Epithelial cell of prostate (primary cell): ENCODE measurements at places on chromosomes 6 and 20.

DNA sequence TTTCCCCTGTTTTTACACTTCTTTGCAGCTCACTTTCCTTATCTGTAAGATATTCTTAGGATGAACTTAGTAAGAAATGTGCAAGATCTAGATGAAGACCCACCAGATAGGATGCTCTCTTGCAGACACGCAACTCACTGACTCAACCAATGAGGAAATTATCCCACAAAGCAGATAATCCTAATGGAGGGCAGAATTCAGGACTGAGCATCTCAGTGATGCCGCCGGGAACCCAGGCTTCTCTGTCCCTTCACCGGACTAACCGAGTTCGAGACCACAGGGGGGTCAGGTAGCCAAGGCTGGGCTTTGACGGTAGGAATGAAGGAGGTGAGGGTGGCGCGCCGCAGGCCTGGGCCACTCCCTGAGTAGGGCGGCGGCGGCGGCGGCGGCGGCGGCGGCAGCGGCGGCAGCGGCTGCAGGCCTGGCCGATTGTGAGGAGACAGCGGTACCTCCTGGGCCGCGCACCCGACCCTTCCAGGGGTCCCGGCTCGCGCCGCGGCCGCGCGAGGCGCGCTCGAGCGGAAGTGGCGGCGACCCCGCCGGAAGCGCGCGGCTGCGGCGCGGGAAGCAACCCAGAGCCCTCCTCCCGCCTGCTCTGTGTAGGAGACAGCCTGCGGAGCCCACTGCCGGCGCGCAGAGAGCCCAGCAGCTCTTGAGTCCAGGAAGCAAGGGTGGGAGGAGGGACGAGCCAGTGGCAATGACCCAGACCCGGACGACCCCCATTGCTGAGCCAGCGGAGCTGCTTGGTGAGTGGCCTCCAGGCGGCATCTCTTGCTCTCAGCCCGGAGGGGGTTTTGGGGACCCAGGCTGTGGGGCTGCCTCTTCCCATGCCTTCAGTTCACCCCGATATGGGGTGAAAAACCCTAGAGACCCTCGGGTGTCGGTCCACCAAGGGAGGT is at the start of gene KHDC1:
TSS of gene KHDC1 (minus strand) at position 526 of the 899 bp plus-strand sequence. CDS start 20,679 bp downstream, outside the sequence.
- no peak for DNase-seq

- no peak for DNase-seq
Observed at GRCh38 chr6:2257363-2257762, 12.0 kb upstream of the GMDS start.

- DNase-seq = no peak
Observed at GRCh38 chr6:36249536-36249935, 20.3 kb upstream of the PNPLA1 start.

- DNase-seq = peak; percentile 73
Observed at GRCh38 chr6:35302604-35303241, 5.1 kb downstream of the DEF6 start.

DNA sequence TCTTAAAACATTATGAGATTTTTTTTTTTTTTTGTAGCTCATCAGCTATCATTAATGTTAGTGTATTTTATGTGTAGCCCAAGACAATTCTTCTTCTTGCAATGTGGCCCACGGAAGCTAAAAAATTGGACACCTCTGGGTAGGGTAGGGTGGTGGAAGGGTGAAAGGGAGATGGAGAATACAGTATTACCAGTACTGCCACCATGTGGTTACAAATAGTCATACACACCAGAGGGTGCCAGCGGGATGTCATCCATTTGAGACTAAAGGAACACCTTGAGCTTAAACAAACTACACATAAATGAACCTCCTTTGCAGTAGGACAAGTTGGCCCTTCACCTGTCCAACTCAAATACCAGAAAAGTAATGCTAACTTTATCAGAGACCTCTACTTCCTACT is 601.9 kb downstream of the HTR1B start:
- DNase-seq = no peak

- DNase-seq = no peak
Observed at GRCh38 chr6:81242624-81243023, 509.9 kb downstream of the TENT5A start.

DNA sequence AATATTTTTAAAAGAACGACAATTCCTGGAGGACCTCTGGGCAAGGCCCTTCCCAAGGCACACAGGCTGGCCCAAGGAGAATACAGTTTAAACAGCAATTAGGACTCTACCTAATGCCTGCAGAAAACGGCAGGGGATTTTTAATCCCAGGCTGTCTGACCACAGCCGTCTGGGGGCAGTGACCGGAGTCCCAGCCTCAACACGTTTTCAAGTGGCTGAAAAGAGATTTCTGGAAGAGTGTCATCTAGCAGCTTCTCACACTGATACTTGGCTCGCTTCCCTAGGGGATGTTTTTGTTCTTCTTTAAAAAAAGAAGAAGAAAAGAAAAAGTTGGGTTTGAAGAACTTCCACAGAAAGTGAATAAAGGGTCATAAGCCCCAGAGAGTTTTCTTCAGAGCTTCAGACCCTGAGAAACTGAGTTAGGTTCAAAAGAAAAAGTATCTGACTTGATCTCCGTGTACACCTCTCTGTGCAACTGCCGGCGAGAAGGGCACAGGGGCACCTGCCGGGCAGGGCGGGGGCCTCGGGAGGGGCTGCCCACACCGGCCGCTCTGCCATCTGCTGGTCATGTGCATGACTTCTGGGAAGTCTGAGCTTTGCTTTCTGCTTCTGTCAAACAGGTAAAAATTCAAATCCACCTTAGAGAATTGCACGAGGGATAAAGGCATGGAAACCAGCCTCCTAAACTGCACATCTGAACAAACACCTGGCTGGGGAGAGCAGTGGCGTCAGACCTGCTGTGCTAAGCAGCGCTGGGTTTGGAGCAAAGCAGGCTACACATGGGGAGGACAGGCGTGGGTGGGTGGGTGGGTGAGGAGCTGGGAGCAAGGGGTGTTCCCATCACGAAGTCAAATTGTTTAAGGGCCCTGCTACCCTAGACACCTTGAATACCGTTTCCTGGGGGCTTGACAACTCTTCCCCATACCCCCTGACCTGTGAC is 33.0 kb downstream of the RRBP1 start:
- no peak for DNase-seq

DNA sequence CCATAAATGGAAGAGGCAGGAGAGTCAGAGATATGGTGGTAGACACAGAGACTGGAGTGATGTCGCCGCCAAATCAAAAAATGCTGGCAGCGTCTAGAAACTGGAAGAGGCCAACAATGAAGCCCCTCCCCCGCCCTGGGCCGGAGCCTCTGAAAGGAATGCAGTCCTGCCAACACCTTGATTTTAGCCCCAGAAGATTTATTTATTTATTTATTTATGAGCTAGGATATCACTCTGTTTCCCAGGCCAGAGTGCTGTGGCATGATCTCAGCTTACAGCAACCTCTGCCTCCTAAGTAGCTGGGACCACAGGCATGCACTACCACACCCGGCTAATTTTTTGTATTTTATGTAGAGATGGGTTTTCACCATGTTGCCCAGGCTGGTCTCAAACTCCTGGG is 82.6 kb upstream of the CCDC167 start:
- DNase-seq = peak; percentile 8

DNA sequence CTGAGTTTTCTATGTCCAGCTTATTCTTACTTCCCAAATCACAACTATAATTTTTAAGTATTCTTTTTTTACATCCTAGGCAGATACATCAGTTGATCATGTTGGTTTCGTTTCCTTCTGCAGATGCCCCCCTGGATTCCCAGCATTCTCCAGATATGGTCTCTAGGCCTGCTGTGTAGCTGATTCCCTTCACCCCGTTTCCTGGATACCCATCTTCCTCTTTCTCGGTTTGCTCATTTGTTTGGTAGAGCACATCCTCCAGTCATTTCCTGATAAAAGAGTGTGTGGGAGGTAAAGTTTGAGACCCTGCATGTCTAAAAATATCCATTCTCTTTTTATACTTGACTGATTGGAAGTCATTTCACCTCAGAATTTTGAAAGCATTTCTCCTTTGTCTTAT is 66.4 kb downstream of the ANKS1A start:
- DNase-seq = no peak

DNA sequence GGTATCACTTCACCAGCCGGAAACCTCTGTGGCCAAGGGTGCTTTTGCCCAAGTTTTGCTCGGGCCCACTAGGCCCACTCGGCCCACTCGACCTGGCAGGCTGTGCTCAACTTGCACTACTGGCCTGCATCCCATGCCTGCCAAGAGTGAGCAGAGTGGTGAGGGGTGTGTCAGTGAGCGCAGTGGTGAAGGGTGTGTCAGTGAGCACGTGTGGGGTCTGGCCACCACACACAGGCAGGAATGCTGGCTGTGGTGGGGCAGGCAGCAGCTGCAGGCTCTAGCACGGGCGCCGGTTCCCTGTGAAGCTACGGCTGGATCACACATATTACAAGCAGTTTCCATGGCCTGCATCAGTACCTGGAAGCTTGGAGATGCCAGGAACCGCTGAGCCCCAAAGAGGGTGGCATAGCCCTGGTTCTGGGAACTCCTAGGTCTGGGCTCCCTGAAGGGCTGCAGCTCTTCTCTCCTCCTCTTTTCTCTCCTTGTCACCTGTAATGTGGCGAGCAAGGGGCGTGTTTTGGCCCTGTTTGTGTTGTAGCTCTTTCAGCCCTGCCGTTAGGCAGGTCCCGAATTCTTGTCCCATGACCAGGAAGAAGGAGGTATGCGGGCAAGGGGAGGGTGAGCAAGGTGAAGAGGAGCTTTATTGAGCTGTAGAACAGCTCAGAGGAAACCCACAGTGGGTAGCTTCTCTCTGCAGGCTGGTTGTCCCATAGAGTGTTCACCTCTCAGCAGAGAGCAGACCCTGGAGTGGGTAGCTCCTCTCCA is 51.0 kb upstream of the CLDN20 start:
- DNase-seq = no peak

- DNase-seq = peak; percentile 14
Observed at GRCh38 chr6:40312213-40313015, 274.8 kb downstream of the LRFN2 start.

DNA sequence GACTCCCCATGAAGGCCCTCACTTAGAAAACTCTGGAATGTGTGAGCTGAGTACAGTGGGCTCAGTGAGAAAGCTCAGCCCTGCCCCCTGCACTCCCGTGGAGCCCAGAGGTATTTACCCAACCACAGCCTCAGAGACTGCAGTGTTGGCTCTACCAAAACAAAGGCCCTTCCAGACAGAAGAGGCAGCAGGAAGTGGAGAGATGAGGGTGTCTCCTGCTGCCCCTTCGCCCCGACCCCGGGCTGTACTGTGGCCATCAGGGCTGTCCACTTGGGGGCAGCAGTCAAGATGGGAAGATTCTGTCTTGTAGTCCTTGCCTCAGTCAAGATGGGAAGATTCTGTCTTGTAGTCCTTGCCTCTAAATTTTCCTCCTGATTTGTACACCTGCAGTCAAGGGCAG is 341.3 kb downstream of the TAF4 start:
- DNase-seq = no peak

DNA sequence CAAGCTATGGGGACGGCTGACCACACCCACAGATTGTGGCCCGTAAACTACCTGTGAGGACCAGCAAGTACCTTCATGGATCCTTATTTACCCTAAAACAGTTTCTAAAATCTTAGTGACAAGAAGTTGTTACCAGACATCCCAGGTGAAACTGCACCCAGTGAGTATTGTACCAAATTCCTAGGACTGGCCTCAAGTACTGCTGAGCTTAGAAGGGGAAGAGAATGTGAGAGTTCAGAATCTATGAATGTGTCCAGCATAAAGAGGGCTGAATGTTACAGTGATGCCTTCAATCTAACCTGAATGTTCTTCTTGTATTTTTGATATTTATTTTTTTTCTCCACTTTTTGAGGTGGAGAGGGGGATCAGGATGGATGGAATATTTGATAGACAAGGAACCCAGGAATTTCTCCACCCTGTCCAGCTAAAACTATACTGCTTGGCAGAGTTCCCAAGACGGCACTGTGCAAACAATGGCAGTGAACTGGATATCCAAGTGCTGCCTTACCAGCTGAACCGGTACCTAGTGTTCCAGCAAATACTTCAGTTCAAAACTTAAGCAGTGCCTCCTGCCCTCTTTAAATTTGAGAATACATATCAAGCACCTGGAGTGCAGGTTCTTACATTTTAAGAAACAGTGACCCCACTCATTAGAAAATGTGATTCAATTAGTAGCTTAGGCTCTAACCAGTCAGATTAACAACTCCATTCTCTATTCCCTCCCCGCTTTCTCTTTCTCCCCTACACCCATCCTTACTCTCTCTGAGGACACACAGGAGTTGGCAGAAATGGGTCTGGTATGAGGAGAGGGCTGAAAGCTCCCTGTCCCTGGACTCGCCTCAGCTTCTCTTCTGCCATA is 427.3 kb upstream of the FLRT3 start:
- DNase-seq = no peak

DNA sequence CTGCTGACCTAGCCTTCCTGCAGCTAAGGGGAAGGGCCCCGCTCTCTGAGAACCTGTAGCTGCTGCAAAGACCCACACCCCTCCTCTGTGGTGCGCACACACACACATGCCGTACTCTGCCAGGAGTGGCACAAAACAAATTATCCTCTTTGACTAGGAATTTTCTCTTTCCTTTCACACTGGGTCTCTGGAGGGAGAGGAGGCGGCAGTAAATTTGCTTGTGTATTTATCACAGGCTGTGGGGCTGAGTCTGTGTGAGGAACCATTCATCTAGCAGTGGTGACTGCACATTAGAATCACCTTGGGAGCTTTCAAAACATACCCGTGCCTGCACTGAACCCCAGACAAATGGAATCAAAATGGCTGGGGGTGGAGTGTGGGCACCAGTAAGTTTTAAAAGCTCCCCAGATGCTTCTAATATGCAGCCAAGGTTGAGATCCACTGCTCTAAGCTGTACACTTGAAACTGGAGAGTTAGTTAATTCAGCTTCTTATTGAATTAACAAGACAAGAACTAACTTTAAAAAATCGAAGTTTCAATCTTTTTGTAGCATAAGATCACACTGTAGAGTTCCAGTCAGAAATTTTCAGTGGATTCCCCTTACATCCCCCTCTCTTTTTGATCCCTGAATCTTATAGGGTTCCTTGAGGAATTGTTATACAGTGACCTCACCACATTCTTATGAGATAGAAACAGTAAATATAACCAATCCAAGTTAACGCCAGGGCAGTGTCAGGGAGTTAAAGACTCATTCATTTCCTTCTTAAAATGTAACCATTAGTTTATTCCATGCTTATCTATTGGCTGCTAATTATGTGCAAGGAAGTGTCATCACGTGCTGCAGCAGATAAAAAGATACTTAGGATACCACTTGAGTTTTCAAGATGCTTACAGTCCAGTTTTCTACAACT is 29.8 kb upstream of the GMDS start:
- DNase-seq = no peak

DNA sequence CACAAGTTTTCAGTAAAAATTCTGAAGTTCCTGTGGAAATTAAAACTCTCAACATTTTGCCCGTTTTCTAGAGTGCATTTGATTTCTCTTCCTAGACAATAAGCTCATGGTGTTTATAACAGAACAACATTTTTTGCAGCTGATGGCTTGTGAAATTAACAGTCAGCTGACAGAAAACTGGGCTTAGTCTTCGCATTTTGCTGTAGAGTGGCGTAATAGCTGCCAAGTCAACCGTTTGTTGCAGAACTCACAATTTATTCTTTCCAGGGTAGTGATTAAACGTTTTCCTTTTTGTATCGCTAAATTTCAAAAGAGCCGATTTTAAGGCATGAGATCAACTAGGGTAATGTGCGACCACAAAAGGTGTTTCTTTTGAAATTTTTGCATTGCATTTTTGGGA is 1.4 kb downstream of the SPO11 start:
- no peak for DNase-seq
